ENCODE measurements at places on chromosomes 2 and 18.

DNA sequence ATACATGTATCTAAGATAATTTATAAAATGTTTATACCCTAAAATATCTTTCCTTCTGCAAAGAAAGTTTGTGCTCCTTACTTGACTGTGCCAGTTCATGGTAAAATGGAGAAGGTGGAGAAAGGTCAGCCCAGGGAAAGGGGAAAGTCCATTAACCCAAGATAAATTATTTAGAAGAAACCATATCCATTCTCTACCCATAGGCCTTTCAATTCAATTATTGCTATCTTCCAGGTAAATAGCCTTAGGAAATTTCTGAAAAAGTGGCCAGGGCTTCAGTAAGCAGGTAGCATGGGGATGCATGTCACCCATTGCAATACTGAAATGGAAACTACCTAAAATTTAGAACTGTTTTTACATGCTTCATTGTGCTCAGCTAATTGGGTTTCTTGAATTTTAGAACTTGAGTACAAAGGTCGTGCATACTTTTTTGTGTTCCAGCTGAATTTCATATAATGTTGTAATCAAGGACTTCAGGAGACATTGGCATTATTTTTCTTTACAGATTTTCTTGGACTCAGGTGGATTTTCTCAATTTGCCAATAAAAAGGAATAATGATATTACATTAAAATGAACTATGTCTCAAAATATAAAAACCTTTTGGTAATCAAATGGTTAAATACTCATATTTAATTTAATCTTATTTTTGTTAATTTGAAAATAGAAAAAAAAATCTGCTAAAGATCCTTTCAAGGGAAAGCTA lies 124.9 kb downstream of the CSRNP3 start:
- no peak for DNase-seq

GRCh38 chr2:159539701-159540100 lies 76.6 kb downstream of the BAZ2B start:
- no peak for DNase-seq

GRCh38 chr2:202278036-202278760 lies 12.6 kb downstream of the NOP58 start:
- no peak for DNase-seq

- DNase-seq: no peak
These were observed 108.2 kb upstream of the SMAD2 start for GRCh38 chr18:48038636-48039035.

- no peak for DNase-seq
These were observed 20.1 kb upstream of the SLC39A10 start for GRCh38 chr2:195636890-195637289.

- no peak for DNase-seq
These were observed 154.1 kb downstream of the FHOD3 start for GRCh38 chr18:36451454-36452251.

- no peak for DNase-seq
These were observed 326.9 kb downstream of the FSIP2 start for GRCh38 chr2:186065491-186065890.

DNA sequence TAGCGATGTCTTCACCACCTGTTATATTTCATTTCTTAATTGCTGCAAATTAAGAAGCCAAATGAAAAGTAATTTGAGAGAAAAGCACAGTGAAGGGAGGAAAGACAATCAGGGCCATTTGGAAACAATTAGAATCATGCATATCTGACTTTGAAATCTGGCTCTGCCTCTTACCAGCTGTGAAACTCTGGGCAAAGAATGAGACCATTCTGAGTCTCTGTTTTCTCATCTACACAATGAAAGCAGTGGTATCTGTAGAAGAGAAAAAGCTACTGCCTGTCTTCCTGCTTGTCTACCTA lies 334.5 kb upstream of the CYRIA start:
- no peak for DNase-seq

GRCh38 chr2:206562375-206562774 lies 79.9 kb upstream of the FAM237A start:
- DNase-seq: no peak

GRCh38 chr2:28408764-28409599 lies 16.3 kb downstream of the FOSL2 start:
- peak; percentile 87 for DNase-seq

GRCh38 chr2:95402370-95403203 lies at the start of gene FAHD2A:
Gene FAHD2A, plus strand, starts transcription at chr2:95402708. Its CDS starts 2,851 bp downstream, at chr2:95405559.
- DNase-seq: peak; percentile 83

- DNase-seq: peak; percentile 24
These were observed 38.2 kb downstream of the EFEMP1 start for GRCh38 chr2:55885127-55885943.

DNA sequence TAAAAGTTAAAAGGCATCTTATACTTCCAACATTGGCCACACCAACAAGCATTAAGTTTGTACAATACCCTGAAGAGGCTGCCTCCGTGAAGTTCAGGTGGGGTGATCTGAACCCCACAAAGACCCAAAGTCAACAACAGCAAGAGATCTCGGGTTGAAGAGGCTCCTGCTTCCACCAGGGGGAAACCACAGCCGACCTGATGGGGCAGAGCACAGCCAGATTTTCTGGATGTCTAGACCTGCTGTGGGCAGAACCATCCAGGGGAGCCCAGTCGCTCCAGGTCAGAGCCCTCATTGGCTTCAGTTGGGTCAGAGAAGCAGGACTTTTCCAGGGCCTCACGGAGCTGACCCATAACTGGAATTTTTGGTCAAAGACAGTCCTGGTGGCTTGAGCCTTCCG lies 66.5 kb upstream of the ACKR3 start:
- DNase-seq: no peak

- no peak for DNase-seq
These were observed 3.0 kb upstream of the SKOR2 start for GRCh38 chr18:47254341-47254939.

DNA sequence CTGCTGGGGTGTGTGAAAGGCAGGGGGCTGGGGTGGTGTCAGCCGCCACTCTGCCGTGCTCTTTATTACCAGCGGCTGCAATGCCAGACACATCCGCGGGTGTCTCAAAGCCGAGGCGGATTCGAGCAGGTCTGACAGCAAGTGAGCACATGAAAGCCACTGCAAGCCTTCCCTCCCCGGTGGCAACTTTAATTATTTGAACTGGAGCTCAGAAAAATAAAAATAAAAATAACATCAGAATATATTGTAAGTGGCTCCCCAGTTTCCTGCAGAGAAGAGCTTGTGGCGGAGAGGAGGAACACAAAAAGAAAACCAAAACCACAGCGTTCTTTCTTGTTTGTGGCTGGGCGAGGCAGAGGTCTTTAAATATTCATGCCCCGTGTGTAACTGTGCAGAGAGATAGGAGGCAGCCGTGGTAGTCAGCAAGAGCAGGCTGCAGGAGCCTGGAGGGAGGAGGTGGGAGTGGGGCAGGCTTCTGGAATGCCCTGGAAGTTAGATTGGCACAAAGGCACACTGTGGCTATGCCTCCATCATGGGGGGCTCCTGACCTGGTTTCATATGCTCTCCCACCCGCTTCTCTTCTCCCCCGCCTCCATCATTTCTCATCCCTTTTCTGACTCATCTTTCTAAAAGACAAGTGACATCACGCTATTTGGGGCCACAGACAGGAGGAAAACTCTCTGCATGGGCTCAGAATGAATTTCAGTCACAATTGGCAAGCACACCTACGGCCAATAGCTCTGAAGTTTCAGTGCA lies 199.8 kb downstream of the CLIP4 start:
- no peak for DNase-seq
